ENCODE measurements at places on chromosomes 3 and 15. TPM values are rescaled to one million over a fixed set of nuclear protein-coding genes. Genes with fewer than 3 reads are reported as not detected.

The ARPP19 gene
- 30.8 TPM for total RNA-seq

The PLXND1 gene
- 54.7 TPM for total RNA-seq

The CACNA1D gene
- not detected for total RNA-seq

The SLC4A7 gene
- total RNA-seq: 27.0 TPM

DNA sequence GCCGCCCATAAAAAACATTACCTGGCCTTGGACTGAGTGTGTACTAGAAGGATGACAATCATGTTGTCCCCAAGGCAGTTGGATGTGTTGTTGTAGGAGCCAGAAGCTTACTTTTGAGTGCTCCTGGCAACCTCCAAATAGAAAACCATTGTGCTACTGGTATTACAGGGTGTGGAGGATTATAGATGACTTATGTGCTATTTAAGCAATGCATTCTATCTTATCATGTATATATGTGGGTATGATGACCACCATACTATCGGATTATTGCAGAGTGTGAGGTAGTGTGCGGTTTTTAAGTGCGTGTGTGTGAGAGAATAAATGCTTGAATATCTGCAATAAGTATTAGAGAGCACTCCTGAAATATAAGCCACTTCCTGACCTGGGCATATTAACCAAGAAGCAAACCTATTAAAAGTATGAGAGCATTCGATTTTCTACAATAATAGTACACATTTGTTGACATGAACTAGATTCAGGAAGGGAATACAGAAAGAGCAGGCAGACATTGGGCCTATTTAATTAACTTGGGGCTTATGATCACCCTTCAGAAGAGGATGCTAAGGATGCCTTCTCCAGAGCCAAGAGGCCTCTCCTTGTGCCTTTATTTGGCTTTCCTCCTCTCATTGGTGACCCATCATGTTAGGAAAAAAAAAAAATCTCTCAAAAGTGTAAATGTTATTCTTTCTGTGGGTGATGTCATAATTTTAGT, 11.7 kb upstream of the MBNL1 start:
- no peak for DNase-seq

DNA sequence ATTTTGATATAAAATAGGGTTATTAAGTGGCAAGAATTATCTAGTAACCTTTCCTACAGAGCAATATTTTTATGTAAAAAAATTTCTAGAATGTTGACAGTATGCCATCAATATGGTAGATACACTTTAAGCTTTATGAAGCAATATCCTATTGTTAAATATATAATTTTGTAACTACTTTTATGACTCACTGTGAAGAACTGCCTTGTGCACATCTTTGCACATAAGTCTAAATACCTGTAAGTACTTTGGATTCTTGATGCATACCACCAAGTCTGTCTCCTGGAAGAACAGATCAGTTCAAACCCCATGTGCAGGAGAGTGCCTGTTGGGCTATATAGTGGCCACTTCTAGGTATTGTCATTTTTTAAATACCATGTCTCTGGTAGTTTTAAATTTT, 205.7 kb upstream of the EIF1B start:
- DNase-seq: no peak

GRCh38 chr15:61917457-61917856, 142.8 kb downstream of the VPS13C start:
- no peak for DNase-seq

DNA sequence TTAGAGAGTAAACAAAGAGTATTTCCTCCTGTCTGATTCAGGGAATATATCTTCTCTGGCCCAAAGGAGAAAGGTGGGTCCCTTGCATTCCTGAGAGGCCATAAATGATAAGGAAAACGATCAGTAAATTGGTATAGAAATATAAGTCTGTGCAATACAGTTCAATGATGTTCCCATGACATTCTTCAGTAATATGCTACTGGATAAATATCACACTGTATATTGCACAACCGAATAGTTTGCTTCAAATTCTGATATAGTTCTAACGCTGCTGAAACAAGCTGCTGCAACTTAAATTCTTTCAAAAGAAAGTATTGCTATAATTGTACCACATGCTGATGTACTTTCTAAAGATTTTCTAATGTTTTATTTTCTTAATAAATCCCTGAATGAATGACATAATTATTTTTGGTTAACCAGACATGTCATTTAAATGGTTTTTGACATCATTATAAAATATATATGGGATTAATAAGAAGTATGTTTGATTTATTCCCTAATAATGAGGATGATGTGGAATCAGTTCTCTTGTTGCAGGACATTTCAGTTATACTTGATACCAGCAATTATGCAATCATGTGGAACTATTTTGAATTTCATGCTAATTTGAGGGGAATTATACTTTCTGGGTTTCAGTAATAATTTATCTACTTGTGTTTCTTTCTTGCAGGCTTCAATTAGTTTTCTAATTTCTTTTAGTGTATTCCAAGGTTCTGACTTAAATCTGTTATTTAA, 44.9 kb downstream of the FGF7 start:
- DNase-seq: no peak

DNA sequence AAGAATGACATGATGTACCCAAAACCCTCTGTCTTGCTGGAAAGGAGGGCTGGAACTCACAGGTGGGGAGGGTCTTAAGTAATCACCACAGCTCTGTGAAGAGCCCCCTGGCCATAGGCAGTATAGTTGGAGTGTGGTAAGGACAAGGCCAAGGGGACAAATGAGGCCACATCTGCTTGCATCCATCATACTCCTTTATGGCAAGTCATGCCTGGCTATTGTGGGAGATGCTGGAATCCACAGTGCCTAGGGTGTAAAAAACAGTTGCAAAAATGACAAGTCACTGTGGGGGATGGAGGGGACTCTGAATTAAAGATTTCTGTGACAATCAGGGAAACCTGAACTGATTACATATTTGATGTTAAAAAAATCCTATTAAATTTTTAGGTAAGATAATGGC, 258.5 kb downstream of the KCNMB2 start:
- no peak for DNase-seq

DNA sequence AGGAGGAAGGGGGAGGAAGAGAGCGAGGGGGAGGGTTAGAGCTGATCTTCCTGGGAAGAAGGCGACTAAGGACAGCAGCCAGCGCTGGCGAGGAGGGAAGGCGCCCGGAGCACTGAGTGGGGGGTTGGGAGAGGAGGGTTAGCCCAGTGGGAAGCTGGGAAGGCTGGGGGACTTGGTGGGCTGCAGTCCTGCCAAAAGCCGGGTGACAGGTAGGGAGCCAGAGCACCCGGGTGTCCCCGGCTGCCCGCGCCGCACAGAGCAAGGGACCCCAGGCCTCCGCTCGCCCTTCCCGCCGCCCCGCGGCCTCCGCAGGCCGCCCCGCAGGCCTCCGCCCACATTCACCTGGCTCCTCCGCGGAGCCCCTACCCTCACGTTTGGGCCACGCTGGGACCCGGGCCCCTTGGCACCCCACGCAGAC, 448 bp downstream of the SLC12A8 start:
- no peak for DNase-seq

DNA sequence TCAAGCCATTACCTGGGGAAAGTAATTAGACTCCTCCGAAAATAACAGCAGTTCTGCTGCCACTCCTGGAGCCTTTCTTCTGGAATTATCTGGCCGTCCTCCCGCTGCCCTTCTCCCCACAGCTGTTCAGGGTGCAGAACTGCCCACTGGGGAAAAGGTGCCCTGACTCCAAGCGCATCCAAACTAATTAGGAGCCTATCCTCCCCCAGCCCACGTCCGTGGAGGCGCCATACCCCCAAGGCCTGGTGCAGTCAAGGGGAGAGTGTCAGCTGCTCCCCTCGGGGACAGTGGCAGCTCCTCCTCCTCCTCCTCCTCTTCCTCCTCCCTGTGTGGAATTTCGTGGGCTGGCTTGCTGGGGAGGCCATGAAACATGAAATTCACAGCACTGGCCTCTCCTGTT, 177.2 kb downstream of the XXYLT1 start:
- no peak for DNase-seq

- DNase-seq: no peak
These were observed 10.7 kb upstream of the MAPK6 start for GRCh38 chr15:52008359-52008697.

DNA sequence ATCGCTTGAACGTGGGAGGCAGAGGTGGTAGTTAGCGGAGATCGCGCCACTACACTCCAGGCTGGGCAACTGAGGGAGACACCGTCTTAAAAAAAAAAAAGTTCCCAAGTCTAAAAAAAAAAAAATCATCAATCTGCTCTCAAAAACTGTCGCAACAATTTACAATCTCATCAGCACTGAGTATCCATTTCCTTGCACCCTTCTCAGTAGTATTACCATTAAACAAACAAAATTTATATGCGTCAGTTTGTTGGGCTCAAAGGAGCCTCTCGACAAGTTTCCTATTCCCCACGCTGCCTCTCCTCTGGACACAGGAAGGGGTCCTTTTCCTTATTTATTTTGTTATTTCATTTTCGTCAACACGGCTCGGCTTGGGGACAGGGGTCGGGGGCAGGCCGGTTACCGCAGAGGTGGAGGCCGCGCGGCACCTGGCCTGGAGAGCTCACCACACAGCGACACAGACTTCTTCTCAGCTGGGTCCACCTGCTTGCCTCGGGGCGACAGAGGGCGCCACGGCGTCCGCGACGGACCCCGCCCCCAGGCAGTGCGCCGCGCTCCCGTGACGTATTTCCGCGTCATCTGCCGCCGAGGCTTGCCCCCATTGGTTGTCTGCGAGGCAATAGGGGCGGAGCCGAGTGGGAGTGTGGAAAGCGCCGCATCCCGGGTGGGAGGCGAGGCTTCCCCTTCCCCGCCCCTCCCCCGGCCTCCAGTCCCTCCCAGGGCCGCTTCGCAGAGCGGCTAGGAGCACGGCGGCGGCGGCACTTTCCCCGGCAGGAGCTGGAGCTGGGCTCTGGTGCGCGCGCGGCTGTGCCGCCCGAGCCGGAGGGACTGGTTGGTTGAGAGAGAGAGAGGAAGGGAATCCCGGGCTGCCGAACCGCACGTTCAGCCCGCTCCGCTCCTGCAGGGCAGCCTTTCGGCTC, at the start of gene MAP2K1:
MAP2K1 (plus strand) TSS at position 709 of the 920 bp plus-strand sequence. CDS start 436 bp downstream, outside the sequence.
- peak; percentile 97 for DNase-seq

DNA sequence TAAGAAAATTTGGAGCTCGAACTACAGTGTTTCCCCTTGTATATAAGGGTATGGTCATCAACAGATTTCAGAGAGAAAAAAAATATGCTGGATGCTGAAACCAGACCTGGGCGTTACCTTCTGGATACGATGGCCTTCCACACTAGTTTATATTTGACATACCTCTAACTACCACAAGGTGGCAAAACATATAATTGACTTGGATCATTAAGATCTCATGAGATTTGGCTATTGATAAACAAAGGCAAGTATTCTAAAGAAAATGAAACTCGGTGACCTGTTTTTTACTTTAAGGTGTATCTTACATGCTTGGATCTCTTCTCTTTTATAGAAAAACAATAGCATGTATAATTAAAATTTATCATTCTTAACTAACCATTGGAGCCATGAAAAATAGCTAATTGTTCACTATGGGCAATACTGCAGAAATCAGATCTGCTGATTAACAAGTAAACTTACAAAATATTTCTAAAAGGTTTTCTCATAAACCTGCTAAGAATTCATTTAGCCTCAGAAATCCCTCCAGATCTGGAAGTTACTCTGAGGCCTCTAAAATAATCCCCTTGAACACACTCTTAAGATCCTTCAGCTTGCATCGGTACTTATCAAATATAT, 300.6 kb upstream of the KCNH8 start:
- DNase-seq: peak; percentile 10

Measured in G401 (cell line).